ENCODE measurements at places on chromosomes 1 and 21.

DNA sequence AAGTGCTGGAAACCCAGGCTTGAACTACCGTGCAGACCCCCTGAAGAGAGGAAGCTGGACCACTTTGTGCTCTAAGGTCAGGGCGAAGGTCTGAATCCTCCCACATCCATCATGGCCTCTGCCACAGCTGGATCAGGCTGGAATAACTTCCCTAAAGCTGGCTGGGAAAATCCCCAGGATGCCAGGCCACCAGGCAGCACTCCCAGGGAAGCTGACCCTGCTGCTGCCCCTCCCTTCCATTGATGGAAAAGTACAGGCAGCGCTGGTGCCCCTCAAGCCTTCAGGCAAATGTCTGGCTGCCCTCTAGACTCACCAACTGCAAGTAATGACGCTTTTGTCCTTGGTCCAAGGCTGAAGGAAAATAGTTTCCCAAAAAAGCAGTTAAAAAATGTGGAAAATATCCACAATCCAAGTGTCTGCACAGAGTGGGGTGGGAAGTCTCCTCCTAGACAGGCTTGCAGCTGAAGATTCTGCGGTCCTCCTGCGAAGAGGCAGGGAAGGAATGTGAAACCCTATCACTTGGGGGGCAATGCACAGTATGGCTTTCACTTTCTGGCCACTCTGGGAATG is 39.9 kb upstream of the TSPAN2 start:
- no peak for DNase-seq

- no peak for DNase-seq
Observed at GRCh38 chr1:240869071-240869470, 257.1 kb upstream of the GREM2 start.

GRCh38 chr1:115877511-115877910 is 36.6 kb upstream of the NHLH2 start:
- no peak for DNase-seq

GRCh38 chr1:18278946-18279345 is 171.3 kb downstream of the IGSF21 start:
- no peak for DNase-seq

GRCh38 chr1:45530632-45531135 is 9.0 kb upstream of the PRDX1 start:
- DNase-seq: no peak

Data from suppressor macrophage treated with lipopolysaccharide for 1 hour (primary cell).